ENCODE measurements at places on chromosomes 3 and 15. TPM values are rescaled to one million over a fixed set of nuclear protein-coding genes. Genes with fewer than 3 reads are reported as not detected.

Gene PCLAF
- total RNA-seq = 4.6 TPM

Gene GLDN
- 36.2 TPM for total RNA-seq

Gene LRRC34
- 7.0 TPM for total RNA-seq

Gene TAGLN3
- not detected for total RNA-seq

Gene SLC28A2
- not detected for total RNA-seq

Gene CP
- total RNA-seq = 61.9 TPM

Gene SUSD5
- 0.33 TPM for total RNA-seq

Gene KCTD6
- total RNA-seq = 17.8 TPM

Gene ABHD6
- total RNA-seq = 28.5 TPM

Gene HYKK
- 2.8 TPM for total RNA-seq

Gene B3GNT5
- total RNA-seq = 7.7 TPM

Gene TGM5
- 1.0 TPM for total RNA-seq

Gene RETNLB
- total RNA-seq = not detected

Gene KCNMB3
- total RNA-seq = 2.9 TPM

Gene ALG1L2
- not detected for total RNA-seq

Gene PCSK6
- total RNA-seq = 5.9 TPM

Gene MEIS2
- 17.3 TPM for total RNA-seq

Gene NDN
- total RNA-seq = 53.8 TPM

Gene DAZL
- total RNA-seq = not detected

Gene ACTC1
- not detected for total RNA-seq

Gene PRR20G
- not detected for total RNA-seq

Gene HIGD2B
- not detected for total RNA-seq
